Omental fat pad (tissue), 4 donors: ENCODE measurements at places on chromosomes 13 and 19. TPM values are rescaled to one million over a fixed set of nuclear protein-coding genes. Genes with fewer than 3 reads are reported as not detected.

ZNF724 gene
- total RNA-seq, result 4.9 TPM

ZNF844 gene
- total RNA-seq, result 13.4 TPM

PRTN3 gene
- total RNA-seq, result not detected

CYSLTR2 gene
- 2.9 TPM for total RNA-seq

ZNF793 gene
- total RNA-seq, result 1.3 TPM

ALKBH7 gene
- 47.4 TPM for total RNA-seq

PTPRH gene
- total RNA-seq, result 1.4 TPM

DMAC2 gene
- total RNA-seq, result 33.5 TPM

ODAD3 gene
- not detected for total RNA-seq

CEACAM4 gene
- total RNA-seq, result 2.6 TPM

CEACAM3 gene
- total RNA-seq, result not detected

GAPDHS gene
- not detected for total RNA-seq

CLPTM1 gene
- 70.0 TPM for total RNA-seq

OR10H1 gene
- total RNA-seq, result not detected

BRME1 gene
- total RNA-seq, result 0.46 TPM

IFNL1 gene
- total RNA-seq, result not detected

NLRP4 gene
- total RNA-seq, result not detected

AMH gene
- not detected for total RNA-seq
